ENCODE measurements at places on chromosomes 3 and 15. TPM values are rescaled to one million over a fixed set of nuclear protein-coding genes. Genes with fewer than 3 reads are reported as not detected.

EXD1 gene
- not detected for total RNA-seq

ABI3BP gene
- 189 TPM for total RNA-seq

DNA sequence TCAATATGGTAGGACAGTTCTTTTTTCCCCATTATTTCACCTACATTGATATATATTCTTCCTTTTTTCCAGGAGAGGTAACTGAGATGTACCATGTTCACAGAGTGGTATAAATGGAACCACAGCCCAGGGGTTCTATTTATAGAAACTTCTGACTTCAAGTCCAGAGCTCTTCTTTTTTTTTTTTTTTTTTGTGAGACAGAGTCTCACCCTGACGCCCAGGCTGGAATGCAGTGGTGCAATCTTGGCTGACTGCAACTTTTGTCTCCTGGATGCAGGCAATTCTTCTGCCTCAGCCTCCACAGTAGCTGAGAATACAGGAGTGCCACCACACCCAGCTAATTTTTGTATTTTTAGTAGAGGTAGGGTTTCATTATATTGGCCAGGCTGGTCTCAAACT, 267.1 kb upstream of the TPRG1 start:
- H3K27me3 ChIP-seq: no peaks in the 10 kb centered on the region
- no peak for DNase-seq
- H3K4me1 ChIP-seq: peaks cover 13% of the 10 kb centered on the region
- H3K36me3 ChIP-seq: no peaks in the 10 kb centered on the region
- no peak overlapping the region for H3K4me3 ChIP-seq

DNA sequence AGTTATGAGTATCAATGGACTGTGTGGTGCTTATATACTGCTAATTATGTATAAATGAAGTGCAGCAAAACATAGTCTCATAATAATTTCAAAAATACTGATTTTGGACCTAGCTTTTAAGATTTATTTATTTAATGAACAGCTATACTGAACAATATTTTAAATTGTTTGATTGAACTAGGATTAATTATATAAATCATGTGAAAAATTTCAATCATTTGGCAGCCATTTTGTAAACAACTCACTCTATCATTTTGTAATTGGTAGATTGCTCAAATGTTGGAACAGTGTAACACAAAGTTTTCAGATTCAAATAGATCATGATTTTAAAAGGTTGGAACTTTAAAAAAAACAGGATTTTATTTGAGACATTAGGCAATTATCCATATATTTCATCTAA, 47.0 kb downstream of the EPHA3 start:
- H3K27me3 ChIP-seq: no peaks in the 10 kb centered on the region
- no peaks in the 10 kb centered on the region for H3K4me1 ChIP-seq
- DNase-seq: no peak
- H3K27ac ChIP-seq: no peak overlapping the region

- no peak overlapping the region for H3K27ac ChIP-seq
- no peak for DNase-seq
- H3K4me3 ChIP-seq: no peak overlapping the region
- H3K36me3 ChIP-seq: no peaks in the 10 kb centered on the region
- no peaks in the 10 kb centered on the region for H3K27me3 ChIP-seq
- H3K4me1 ChIP-seq: no peaks in the 10 kb centered on the region
These were observed 45.8 kb upstream of the DYNC1LI1 start for GRCh38 chr3:32616267-32616962.

DNA sequence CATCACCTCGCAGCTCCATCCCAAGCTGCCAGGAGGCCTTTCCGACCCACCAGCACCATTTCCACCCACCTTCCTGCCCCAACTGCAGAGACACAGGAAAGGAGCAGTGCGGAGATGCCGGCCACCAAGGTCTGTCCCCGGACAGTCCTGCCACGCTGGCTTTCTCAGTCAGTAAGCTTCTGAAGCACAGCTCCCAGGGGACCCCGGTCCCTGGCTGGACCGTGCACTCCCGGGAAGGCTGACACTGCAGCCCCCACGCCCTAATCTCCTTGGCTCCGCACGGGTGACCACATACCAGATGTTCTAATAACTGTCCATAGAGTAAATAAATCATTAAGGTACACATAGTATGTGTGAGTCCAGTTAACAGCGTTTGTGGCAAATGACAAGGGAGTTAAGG, 73.5 kb downstream of the VGLL4 start:
- DNase-seq: no peak
- peaks cover 15% of the 10 kb centered on the region for H3K4me1 ChIP-seq
- H3K4me3 ChIP-seq: no peak overlapping the region
- peak overlapping the region; percentile 21 for H3K27ac ChIP-seq

DNA sequence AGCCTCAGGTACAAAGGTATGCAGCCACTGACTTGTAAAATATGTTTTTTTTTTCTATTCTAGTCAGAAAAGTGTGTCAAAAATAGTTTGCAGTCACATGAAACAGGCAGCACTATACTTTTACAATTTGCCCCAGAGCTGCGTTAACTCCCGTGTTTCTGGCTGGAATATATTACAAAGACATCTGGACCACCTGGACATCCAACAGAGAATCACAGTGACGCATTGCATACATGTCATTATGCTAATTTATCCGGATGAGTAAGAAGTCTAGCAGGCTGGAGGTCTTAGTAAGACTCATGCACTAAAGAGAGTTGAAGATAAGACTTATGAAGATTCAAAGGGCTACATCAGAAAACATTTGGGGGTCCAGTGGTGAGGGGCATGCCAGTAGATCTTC, 39.2 kb upstream of the STRIT1 start:
- H3K27me3 ChIP-seq: no peaks in the 10 kb centered on the region
- no peaks in the 10 kb centered on the region for H3K36me3 ChIP-seq
- H3K4me1 ChIP-seq: no peaks in the 10 kb centered on the region
- no peak overlapping the region for H3K4me3 ChIP-seq
- H3K27ac ChIP-seq: no peak overlapping the region
- DNase-seq: no peak

DNA sequence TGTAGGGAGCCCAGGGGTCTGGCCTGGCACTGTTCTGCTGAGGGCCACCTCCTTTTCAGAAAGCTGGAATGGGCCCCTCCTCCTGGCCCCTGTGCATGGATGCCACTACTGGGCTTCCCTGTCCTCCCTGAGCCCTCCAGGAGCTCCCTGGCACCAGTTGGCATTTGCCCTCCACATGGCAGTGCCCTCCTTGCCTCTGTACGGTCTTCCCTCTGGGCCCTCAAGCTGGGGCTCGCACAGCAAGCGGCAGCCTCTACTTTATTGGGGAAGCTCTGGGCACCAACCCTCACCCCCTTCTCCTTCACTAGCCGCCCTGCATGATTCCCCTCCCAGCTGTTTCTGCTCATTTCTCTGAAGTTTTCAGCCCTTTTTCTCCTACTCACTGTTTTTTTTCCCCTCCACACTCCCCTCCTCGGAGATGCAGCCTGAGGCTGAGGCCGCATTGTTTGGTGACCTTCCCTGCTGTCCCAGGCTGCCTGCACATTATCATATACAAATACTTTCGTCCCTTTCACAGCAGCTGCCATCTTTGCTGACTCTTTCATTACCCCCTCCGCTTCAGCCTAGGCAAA, 127.3 kb downstream of the EEFSEC start:
- H3K4me1 ChIP-seq: peaks cover 32% of the 10 kb centered on the region
- peak overlapping the region; percentile 27 for H3K27ac ChIP-seq
- no peaks in the 10 kb centered on the region for H3K36me3 ChIP-seq
- no peak for DNase-seq
- no peak overlapping the region for H3K4me3 ChIP-seq

GRCh38 chr3:100993309-100993708, at the start of gene ABI3BP:
Gene ABI3BP, minus strand, starts transcription at chr3:100993421. Its CDS starts 37 bp downstream, at chr3:100993384.
- H3K27ac ChIP-seq: peak within 1 kb of the TSS; percentile 81
- no peaks in the 10 kb centered on the region for H3K36me3 ChIP-seq
- H3K27me3 ChIP-seq: no peaks in the 10 kb centered on the region
- peak; percentile 68 for DNase-seq
- H3K4me1 ChIP-seq: no peaks in the 10 kb centered on the region

ANKRD34C gene
- total RNA-seq: not detected

CACNA2D2 gene
- 0.90 TPM for total RNA-seq

DNA sequence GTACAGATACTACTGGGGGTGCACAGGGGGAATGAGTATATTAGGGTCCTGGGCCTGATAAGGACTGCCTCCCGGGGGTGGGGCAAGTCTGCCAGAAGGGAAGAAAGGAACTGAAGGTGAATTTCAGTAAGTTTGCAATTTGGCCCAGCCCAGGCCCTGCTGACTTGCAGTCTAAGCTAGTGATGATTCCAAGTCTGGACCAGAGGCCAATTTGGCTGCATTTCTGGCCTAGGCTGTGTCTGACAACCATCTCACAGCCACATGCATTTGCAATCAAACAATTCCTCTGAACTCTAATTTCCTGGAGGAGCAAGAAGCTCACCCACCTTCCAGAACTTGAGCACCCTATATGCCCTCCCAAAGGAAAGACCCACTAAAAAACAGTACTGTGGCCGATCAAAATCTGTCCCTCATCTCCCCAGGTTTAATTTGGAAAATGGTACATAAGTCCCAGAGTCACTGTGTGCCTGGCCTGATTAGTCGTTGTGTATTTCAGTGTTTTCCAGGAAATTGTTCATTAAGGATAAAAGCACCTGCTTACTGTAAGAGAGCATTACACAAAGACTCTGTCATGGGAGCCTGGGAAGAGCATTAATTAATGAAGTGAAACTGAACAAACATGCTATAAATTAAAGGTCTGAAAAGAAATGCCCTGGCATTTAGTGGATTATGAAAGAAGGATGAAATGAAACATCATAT, 114.5 kb downstream of the MEGF11 start:
- H3K27me3 ChIP-seq: no peaks in the 10 kb centered on the region
- no peaks in the 10 kb centered on the region for H3K36me3 ChIP-seq
- H3K4me1 ChIP-seq: no peaks in the 10 kb centered on the region
- no peak overlapping the region for H3K27ac ChIP-seq

DNA sequence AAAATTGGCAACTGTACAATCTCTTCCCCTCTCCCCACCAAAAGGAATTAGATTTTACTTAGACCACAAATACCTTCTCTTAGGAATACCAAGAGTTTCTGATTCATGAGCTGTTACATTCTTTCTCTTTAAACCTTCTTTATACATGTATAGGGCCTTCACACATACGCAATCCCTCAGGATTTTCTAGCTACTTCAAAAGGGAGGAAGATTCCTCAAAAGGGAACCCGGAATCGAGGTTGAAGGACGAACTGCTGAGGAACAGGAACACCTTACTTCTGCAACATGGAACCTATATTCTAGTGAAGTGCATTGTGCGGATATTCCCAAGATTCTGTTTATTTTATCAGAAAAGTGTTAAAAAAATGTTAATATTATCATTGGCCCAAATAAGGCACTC, 52.3 kb downstream of the GABRB3 start:
- no peaks in the 10 kb centered on the region for H3K27me3 ChIP-seq
- H3K4me3 ChIP-seq: no peak overlapping the region
- H3K4me1 ChIP-seq: no peaks in the 10 kb centered on the region
- no peak overlapping the region for H3K27ac ChIP-seq
- DNase-seq: no peak
- no peaks in the 10 kb centered on the region for H3K36me3 ChIP-seq

DNA sequence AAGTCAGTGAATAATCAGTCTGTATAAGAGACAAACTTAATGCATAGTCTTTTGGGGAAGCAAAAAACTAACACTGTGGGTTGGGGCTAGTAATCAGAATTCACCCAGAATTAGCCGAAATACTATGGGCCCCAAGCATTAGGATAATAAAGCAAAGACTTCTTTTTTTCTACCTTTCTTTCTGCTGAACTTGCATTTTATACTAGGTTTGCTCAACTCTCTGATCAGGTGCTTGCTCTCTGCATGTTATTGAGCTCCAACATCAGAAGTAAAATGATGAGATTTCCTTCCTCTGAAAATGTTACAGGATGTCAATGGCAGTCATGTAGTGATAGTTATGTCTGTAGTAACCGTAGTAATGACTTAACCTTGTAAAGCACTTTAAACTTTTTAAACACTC, 216.6 kb downstream of the KCNMB2 start:
- H3K27ac ChIP-seq: no peak overlapping the region
- no peaks in the 10 kb centered on the region for H3K27me3 ChIP-seq
- no peak for DNase-seq
- H3K36me3 ChIP-seq: no peaks in the 10 kb centered on the region
- no peak overlapping the region for H3K4me3 ChIP-seq

MYLK gene
- total RNA-seq: 61.0 TPM

- H3K27ac ChIP-seq: no peak overlapping the region
- no peaks in the 10 kb centered on the region for H3K4me1 ChIP-seq
- H3K27me3 ChIP-seq: no peaks in the 10 kb centered on the region
- no peaks in the 10 kb centered on the region for H3K36me3 ChIP-seq
- no peak for DNase-seq
- no peak overlapping the region for H3K4me3 ChIP-seq
These were observed 340.6 kb downstream of the SOX2 start for GRCh38 chr3:182052332-182052731.

Measured in tibial nerve (tissue), 4 donors.